Smooth muscle cell of the brain vasculature (primary cell): ENCODE measurements at places on chromosomes 1 and 21.

DNA sequence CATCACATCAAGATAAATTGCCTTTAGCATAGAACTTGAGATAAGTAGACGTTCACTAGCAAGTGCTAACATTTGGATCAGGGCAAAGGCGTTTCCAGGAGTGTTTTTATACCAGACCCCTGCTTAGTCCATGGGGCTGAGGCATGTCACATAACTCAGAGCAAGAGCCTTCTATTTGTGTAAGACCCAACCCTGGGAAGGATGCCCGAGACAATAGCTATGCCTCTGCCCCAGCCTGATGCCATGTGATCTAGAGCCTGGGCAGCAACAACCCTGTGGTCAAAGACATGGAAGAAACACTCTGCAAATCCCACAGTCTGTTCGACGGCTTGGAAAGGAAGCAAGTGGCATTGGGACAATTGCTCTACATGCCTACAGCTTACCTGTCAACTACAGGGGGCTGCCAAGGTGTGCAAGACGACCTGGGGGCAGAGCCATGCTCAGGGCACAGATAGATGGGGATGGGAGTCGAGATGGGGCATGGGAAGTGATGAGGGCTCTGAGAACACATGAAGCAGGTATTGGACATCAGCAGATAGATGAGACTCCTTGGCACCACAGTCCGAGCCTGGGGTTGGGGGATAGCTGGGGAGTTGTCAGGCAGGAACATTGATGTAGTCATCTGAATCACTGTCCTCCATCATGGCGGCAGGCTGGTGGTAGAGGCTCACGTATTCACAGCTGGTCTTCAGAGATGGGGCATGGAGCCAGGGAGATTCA is 7.3 kb downstream of the IL24 start:
- DNase-seq, result no peak

- DNase-seq, result peak; percentile 49
Observed at GRCh38 chr1:51192213-51192843, 43.7 kb upstream of the RNF11 start.

- DNase-seq, result no peak
Observed at GRCh38 chr1:176989023-176989422, 175.5 kb downstream of the ASTN1 start.

GRCh38 chr1:10610901-10611600 is 136.3 kb downstream of the PEX14 start:
- no peak for DNase-seq

DNA sequence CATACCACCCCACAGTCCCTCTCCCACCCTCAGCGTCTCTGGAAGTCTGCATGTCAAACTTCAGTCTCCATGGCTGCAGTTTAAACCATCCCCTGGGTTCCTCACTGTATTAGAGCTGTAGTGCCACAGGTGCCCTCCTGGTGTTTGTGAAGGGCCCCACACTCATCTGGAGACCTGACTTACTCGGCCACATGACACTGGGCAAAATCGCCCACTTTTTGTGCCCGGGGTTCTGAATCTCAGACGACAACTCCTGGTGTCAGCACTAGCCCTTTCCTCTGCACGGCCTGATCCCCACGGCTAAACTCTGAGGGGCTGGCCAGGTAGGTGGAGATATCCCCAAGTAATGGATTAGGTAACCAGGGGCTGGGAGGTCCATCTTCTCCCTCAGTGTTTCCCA is 6.5 kb downstream of the INKA2 start:
- DNase-seq, result no peak

- no peak for DNase-seq
Observed at GRCh38 chr1:93448292-93448982, 519 bp downstream of the FNBP1L start.

DNA sequence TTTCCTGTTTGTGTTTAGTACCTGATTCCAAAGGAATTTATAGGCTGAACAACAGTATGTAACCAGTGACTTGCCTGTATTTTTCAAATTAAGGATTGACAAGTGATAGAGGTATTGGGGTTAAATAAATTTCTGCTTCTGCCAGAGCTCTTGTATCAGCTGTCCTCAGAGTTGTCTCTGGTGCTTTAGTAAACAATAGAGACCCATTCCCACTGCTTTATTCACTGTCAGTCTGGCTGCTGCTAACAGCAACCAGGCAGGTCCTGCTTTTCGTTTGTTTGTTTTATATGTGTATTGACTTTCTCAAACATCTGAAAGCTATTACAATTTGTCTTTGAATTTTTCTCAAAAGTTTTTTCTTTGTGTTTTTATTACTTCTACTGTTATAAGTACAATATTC is 76.1 kb downstream of the OLFM3 start:
- DNase-seq, result no peak

GRCh38 chr1:240170266-240170665 is 78.6 kb downstream of the FMN2 start:
- DNase-seq, result no peak

GRCh38 chr1:20250340-20250989 is 40.2 kb upstream of the VWA5B1 start:
- DNase-seq, result no peak

DNA sequence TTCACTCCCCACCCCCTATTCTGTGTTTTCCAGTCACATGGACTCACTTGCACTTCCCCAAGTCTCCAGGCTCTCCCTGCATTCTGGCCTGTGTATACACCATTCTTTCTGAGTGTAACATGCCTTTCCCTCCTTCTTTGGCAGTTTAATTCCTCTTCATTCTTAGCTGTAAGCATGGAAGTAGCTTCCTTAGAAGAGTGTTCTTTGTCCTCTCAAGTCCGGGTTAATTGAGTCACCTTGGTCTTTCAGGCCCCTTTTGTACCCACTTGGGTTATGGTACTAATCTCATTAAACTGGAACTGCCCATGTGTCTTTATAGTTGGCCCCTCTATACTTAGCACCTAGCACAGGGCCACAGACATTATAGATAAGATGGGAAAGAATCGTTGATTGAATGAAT is 525.3 kb upstream of the ADGRL4 start:
- no peak for DNase-seq

- no peak for DNase-seq
Observed at GRCh38 chr1:40161888-40162397, 756 bp downstream of the RLF start.

- no peak for DNase-seq
Observed at GRCh38 chr1:233395863-233396646, 68.5 kb downstream of the MAP3K21 start.

- DNase-seq, result no peak
Observed at GRCh38 chr1:87796471-87796901, 467.8 kb downstream of the LMO4 start.

- DNase-seq, result peak; percentile 17
Observed at GRCh38 chr1:38727684-38728584, 131.6 kb downstream of the RRAGC start.

- DNase-seq, result no peak
Observed at GRCh38 chr1:175787881-175788280, 44.5 kb upstream of the TNR start.

DNA sequence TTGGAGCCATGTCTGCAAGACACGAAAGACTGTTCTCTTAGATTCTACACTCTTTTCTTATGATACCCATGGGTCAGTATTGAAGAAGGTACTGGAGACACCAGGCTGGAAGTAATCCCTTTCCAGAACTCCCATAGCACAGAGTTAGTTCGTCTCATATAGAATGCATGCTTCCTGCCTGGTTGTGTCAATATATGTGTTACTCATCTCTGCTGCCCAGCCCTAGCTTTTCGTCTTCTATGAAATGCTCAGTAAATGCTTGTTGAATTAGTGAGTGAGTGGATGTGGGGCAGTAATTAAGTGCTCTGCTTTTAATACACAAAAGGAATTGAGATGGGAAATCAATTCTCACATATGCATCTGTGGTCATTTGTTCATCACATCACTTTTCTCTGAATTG is 32.1 kb downstream of the ADCY10 start:
- DNase-seq, result no peak

DNA sequence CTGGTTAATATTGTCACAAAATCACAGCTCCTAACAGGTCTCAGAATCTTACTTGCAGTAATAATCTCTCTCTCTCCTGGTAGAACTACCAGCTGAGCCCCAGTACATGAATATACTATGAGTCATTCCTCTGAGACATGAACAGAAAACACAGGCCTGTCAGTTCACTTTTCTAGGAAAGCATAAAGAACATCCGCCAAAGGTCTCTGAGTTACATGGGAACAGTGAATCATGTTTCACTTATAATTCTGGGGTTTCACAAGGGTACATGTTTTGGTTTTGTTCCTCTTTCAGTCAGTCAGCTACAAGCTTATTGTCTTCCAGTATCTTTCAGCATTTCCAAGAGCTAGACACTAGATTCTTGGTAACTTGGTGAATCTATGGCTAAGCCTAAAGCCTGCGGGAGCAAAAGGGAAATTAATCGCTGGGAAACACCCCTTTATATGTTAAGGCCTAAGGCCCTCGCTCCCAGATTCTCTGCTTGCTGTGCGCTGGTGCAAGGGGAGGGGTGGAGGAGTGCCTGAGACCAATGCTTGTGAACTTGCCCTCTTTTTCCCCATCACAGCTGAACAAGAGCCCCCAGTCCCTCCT is 31.7 kb downstream of the IFNGR2 start:
- peak; percentile 77 for DNase-seq

DNA sequence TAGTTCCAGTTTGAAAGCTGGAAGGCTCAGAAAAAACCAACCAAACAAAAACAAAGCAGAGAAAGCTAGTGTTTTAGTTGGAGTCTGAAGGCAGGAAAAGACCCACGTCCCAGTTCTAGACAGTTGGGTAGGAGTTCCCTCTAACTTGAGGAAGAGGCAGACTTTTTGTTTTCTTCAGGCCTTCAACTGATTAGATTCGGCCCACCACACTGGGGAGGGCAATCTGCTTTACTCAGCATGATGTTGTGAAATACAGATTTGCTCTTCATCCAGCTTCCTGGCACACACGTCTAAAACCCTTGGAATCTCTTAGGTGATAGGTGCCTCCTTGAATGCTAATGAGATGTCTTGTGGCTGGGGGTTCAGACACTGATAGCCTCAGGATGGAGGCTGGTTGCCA is 49.1 kb upstream of the CSF3R start:
- no peak for DNase-seq

DNA sequence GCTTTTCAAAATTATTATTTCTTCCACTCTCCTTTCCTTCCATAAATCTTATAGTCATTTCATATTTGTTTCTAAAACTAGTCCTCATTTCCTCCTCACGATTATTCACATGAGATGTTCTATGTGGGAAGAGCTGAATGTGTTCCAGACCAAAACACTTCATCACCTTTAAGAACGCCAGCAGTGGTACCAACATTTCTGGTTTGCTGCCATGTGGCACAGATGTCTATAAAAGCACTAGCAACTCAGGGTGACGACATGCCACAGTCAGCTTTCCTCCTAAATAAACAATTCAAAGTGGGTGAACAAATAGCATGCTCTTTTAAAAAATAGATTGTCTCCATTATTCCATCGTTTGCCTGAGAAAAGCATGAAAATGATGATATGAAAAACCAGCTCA is 1217.8 kb upstream of the ADGRL2 start:
- no peak for DNase-seq

DNA sequence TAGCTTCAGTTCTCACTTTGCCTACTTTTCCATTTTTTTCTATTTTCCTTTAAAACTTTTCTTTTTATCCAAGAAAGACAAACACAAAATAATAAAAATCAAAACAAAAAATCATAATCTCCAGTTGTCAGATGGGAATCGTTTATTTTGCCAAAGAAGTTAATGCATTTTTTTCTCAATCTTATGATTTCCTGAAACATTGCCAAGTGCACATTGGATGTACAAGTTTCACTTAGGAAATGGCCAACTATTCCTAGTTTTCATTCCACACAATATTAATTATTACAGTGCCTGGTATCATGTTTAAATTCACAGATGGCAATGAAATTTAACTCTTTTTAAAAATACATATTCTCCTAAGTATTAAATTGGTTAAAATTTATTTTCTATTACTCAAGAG is 1050.5 kb downstream of the TTLL7 start:
- no peak for DNase-seq

GRCh38 chr1:77513839-77514763 is 168.4 kb downstream of the ZZZ3 start:
- DNase-seq, result no peak

- peak; percentile 26 for DNase-seq
Observed at GRCh38 chr1:219066631-219067349, 106.9 kb upstream of the LYPLAL1 start.

DNA sequence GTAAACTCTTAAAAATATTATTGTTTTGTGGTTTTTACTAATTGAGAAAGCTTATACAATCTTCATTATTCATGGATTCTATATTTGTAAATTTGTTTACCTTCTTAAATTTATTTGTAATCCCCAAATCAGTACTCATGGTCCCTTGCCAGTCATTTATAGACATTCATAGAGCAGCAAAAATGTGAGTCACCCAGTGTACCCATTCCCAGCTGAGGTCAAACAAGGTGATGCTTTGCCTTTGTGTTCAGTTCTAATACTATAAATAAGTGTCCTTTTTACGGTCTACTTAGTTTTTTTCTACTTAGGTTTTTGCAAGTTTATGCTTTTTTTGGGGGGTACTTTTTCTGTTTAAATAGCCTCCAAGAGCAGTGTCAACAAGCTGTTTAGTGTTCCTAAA is 36.1 kb downstream of the SORT1 start:
- no peak for DNase-seq

DNA sequence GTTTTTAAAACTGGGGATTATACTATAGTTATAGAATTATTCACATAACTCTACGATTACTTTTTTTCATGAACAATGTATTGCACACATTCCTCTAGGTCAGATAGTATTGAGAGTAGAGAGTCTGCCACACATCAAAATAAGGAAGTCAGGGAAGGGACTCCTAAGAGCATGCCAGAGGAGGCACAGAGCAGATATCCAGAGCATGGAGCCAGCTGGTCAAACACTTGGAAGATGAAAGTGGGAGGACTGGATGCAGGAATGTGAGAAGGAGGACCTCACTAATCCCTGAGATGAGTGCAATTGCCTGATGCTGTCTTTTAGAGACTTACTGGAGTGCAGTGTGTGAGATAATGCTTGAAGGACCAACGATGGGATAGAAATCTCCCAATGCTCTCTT is 9.6 kb upstream of the RFX5 start:
- no peak for DNase-seq

DNA sequence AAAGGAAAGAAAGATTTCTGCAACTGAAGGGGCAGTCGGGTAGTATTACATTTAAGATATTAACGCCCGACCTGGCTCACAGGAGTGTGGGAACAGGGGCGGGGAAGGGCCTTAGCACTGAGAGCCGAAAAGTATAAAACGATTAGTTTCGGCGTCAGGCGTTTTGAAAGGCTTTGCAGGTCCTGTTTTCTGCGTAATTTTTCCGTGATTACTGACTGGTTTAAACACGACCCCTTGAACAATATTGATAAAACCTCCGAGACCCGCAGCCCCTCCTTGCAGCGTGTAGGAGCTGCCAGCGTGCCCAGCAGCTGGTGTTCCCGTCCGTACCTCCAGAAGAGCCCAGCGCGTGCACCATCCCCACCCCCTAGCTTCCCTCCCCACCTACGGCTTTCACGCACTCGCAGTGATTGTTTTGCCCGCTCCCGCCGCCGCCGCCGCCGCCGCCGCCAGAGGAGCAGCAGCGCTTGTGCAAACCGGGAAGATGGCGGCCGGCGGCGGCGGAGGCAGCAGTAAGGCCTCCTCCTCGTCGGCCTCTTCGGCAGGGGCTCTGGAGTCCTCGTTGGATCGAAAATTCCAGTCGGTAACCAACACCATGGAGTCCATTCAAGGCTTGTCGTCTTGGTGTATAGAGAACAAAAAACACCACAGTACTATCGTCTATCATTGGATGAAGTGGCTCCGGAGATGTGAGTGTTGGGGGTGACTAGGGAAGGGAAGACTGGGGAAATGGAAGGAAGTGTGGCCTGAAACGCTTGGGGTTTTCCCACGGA is 470 bp downstream of the RPRD2 start:
- DNase-seq, result peak; percentile 28
